Stimulated activated CD8-positive, alpha-beta memory T cell treated with anti-CD3 and anti-CD28 coated beads, Interleukin-15, amount 100 ng/mL, for 4 hours (primary cell): ENCODE measurements at places on chromosomes 11 and 22.

- DNase-seq = no peak
Observed at GRCh38 chr11:112297248-112297866, 36.7 kb upstream of the PLET1 start.

- DNase-seq = no peak
Observed at GRCh38 chr11:45806937-45807791, 2.2 kb downstream of the SLC35C1 start.

GRCh38 chr11:75509020-75509720 lies 16.6 kb downstream of the GDPD5 start:
- DNase-seq = no peak

DNA sequence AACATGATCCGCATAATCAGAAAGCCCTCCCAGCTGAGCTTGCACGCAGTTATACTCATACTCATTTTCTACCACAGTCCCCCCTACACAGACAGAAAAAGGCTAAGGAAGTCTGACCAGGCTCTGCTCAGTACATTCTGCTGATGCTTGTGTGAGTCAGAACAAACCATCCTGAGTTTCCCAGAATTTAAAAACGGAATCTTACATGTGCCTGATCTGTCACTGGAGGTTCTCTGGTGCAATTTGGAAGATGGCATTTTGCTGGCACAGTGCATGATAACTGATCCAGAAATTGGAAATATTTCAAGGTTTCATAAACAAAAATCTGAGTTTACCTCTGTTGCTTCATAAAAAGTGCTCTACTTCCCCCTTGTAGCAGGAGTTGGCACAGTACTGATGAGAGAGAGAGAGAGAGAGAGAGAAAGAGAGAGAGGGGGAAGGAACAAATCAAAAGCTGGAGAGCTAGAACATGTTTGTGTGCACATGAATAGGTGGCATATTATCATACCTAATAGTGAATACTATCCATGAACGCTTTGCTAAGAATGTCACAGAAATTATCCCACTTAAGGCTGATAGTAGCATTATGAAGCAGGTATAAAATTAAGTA lies 1085.3 kb downstream of the DLG2 start:
- DNase-seq = no peak

DNA sequence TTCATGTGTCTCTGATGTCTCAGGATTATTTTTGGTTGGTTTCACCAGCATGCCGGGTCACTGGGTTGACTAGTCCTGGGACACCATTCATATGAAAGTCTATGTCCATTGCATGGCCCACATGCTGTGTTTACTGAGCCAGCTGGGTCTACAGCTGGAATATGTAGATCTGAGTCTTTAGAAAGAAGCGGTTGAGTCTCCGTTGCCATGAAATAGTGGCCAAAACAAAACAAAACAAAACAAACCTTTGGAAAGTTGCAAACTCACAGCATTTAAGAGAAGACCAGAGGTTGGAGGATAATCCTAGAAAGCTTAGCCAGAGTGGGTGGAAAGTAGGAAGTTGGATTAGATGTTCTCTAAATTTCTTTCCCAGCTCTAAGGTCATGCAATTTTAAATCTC lies 191.8 kb upstream of the NTM start:
- no peak for DNase-seq

GRCh38 chr11:12818333-12819015 lies 144.3 kb downstream of the TEAD1 start:
- DNase-seq = no peak
